B cell (primary cell): ENCODE measurements at places on chromosomes 5 and 9.

DNA sequence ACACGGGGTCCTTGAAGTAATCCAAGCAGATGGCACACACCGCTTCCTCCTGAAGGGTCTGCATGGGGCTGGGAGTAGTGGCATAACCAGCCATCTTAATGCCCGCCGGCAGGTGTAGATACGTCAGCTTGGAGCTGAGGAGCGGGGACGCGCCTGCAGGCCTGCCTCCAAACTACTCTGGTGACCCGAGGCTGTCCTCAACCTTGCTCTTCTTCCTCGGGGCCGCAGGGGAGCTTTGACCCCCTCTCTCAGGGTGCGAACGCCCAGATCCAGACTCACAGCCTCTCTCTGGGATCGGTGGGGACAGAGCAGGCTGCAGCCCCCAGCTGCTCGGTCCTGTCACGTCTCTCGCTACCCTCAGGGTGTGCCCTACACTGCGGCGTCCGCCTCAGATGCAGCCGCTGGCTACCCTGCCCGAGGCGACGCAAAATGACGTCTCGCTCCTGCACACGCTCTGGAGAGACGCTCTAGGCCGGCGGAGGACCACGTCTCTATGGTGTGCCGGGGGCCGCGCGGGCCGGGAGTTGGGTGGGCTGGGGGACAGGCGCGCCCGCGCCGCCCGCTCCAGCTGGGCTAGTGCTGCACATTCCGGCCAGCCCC is at the start of gene TRIM52:
TRIM52 (minus strand) TSS at position 424 of the 600 bp plus-strand sequence; CDS start at position 94, 330 bp downstream.
- DNase-seq: peak; percentile 94

GRCh38 chr5:145531038-145531734 is 304.0 kb downstream of the PRELID2 start:
- no peak for DNase-seq

DNA sequence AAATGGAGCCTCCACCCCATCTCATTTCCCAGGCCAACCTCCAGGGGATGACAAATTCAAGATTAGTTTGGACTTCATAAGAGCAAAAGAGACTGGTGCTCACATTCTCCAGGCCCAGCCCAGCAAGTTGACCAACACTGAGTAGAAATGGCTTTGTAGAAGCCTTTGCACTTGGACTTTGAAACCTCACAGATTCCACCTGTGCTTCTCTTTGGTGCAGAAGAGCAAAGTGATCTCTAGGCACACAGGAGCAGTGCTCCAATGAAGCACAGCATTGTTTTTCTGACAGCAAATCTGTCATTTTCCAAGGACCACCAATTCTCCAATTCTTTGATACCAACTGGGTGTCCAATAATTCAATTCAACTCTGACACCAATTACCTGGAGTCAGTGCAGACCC is 17.1 kb upstream of the RNF145 start:
- no peak for DNase-seq

DNA sequence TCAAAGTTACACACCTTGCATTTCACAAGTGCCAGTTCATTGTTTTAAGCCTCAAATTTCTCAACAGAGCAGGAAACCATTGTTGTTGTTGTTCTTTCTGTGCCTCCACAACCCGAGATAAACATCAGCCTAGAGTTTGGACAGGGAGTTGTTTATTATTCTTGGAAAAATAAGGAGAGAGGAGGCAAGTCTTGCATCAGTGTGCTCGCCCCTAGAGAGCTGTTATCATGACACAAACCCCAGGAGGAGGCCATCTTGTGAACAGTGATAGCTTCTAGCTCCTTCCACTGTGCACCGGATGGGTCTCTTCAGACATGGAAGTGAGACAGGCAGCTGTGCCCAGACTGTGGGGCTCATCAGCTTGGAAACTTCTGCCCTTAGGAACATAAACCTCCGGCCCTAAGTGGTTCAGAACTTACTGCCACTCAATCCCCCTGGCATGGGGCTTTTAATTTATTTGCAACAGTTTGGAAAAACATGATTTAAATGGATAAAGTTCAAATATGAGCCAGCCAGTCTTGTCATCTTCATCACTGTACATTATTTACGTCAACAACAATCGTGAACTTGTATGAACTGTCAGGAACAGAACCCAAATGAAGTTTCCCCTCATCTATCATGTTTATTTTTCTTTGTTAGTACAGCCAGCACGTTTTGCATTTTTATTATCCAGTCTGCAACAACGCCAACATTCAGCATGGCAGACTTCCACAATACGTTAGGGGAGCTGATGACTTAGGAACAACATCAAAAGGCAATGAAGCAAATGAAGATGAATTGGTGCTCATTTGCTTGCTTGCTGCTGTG is 181.7 kb upstream of the S1PR3 start:
- no peak for DNase-seq

DNA sequence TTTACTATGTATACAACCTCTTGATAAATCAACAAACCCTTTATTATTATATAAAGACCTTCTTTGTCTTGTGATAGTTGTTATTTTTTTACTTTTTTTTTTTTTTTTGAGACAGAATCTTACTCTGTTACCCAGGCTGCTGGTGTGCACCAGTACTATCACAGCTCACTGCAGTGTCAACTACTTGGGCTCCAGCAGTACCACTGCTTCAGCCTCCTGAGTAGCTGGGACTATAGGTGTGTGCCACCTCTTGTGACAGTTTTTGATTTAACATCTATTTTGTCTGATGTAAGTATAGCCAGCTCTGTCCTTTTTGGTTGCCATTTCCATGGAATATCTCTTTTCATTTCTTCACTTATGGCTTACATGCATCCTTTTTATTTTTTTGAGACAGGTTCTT is 42.6 kb downstream of the CREBRF start:
- no peak for DNase-seq

DNA sequence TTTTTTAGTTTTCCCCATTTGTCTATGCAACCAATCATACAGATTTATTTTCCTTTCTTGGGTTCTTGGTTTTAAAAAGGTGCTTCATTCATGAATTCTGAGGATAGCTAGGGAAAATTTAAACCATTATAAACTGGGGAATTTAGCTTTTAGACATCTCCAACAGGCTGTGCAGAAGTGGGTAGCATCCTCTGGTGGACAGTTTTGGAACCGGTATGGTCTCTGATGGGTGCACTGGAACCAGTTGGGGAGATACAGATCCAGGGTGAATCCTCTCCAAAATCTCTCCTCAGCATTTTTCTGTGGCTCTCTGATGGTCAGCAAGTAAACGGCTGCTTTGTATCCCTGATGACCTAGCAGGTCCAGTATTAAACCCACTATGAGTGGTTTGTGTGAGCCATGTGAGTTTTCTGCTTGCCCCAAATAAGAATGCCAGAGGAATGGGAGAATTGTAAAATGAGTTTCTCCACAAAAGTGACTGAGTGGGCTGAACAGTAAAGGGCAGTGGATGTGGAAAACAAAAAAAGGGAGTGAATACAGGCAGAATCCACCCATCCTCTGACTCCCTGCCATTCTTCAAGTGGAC is 9.1 kb upstream of the DNAJC25 start:
- peak; percentile 41 for DNase-seq

- no peak for DNase-seq
Measured at GRCh38 chr9:76037587-76038225, 147.2 kb downstream of the PCSK5 start.

DNA sequence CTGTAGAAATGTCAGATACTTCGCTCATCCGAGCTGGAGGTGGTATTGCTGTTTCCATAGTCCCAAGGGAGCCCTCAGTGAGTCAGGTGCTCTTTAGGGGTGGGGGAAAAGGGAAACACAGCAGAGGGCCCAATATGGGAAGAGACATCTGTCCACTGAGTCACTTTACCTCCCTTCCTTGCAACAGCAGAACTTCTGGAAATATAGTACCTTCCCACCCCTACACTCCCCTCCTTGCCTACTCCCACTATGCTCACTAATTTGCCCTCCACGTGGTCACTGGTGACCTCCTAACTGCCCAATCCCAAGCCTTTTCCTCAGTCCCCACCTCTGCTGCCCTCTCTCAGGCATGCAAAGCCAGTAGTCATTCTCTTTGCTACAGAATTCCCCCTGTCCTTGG is 1.9 kb downstream of the HK3 start:
- DNase-seq: no peak

DNA sequence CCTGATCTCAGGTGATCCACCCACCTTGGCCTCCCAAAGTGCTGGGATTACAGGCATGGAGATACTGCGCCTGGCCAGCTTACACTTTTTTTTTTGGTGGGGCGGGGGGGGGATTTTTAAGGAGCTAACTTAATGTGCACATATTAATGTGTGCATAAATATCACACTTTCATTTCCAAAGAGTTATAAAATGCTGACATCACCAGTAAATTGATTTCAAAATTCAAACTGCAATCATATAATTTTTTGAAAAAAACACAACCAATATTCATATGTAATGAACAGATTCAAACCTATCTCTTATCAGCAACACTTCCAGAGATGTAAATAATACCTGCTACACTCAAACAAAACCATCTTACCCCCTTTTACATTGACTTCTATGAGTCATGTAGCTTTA is 1006.6 kb upstream of the DMAC1 start:
- DNase-seq: no peak

DNA sequence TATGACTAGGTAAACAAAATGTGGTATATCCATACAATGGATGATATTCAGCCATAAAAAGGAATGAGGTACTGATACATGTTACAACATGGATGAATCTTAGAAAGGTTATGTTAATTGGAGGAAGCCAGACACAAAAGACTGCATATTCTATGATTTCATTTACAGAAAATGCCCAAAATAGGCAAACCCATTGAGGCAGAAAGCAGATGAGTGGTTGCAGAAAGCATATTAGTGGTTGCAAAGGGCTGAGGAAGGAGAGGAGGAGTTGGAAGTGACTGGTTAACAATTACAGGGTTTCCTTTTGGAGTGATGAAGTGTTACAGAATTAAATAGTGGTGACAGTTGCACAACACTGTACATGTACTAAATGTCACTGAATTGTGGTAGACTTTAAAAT is 17.7 kb downstream of the PLGRKT start:
- no peak for DNase-seq

DNA sequence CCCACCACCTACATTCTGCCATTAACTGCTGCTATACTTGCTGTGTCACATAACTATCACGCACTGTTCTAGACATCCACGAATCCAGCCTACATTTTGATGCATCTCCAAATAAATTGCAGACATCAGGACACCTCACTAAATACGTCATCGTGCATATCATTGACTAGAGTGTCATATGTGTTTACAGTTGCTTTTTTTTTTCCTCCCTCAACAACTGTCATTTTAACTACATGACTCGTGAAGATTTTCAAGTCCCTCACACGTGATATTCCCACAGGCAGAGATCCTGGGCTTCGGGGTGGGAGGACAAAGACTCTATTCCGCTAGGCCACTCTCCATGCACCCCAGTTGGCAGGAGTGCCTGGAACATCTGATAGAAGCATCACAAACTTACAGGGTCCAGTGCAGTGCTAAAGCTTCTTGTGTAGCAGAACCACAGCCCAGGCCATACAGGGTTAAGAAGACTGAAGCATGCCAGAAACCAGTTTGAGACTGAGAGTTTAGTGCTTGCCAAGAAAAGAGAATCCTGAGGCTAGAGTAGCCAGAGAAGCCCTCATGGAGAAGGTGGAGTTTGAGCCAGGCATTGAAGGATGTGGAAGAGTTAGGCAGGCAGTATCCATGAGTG is 1.1 kb downstream of the PCYOX1L start:
- DNase-seq: no peak

DNA sequence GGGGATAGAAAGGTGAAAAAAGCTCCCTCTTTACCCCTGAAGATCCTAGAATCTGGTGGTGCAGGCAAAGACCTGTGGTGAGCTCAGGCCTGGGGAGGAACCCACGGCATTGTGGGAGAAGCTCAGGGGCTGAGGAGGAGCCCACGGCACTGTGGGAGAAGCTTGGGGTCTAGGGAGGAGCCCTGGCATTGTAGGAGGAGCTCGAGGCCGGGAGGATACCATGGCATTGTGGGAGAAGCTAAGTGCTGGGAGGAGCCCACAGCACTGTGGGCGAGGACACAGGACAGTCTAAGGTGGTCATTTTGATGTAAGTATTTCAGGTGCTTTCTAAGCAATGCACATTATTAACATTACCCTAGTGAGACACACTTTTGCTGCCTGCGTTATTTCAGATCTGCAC is 179.7 kb downstream of the HSD17B3 start:
- DNase-seq: no peak

- DNase-seq: no peak
Measured at GRCh38 chr9:86079865-86080469, 19.4 kb downstream of the GOLM1 start.

DNA sequence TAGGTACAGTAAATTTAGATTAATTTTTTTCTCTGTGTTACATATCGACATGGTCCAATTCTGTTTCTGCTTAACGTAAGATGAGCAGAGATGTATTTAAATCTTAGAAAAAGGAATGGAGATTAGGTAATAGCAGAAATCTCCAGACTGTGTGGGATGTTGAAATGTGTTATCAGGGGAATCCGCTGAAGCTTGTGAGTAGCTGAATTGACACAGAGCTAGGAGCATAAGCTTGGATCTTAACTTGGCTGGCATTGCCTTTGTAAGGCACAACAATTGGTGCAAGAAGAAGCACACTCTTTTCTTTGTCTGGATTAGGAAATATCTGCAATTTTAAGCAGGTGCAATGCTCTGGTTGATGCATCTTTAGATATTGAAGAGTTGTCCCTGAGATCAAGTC is 53.1 kb downstream of the PLPPR1 start:
- no peak for DNase-seq

- DNase-seq: no peak
Measured at GRCh38 chr5:151811593-151812321, 40.0 kb downstream of the G3BP1 start.

DNA sequence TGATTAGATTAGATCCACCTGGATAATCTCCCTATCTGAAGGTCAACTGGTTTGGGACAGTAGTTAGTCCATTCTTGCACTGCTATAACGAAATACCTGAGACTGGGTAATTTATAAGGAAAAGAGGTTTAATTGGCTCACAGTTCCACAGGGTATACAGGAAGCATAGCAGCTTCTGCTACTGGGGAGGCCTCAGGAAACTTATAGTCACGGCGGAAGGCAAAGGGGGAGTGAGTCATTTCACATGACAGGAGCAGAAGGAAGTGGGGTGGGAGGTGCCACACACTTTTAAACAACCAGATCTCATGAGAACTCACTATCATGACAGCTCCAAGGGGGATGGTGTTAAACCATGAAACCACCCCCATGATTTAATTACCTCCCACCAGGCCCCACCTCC is 9.9 kb downstream of the C9orf40 start:
- no peak for DNase-seq

GRCh38 chr9:93302586-93303257 is 118.8 kb downstream of the WNK2 start:
- peak; percentile 82 for DNase-seq

DNA sequence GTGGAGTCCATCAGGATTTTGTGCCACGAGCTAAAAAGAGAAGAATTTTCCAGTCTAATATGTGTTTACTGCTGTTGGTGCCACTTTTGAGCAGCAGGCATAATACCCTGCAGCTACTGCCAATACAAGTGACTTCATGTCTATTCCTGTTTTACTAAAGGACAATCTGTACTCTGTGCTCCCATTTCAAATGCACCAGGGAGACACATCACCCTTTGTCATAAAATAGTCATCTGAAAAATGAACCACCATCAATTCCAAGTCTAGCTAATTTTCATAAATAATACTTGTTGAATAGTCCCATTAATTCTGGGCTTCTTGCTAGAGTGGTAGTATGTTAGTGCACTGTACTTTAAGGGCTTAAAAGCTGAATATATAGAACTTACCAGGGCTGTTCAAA is 8.9 kb upstream of the PKD2L2 start:
- no peak for DNase-seq
